Effector memory CD8-positive, alpha-beta T cell (primary cell): ENCODE measurements at places on chromosomes 2 and 18.

GRCh38 chr2:109648041-109648527, 33.9 kb downstream of the SOWAHC start:
- no peak for DNase-seq

GRCh38 chr2:35871672-35872071, 483.9 kb upstream of the CRIM1 start:
- no peak for DNase-seq

GRCh38 chr2:24957221-24957620, 14.5 kb downstream of the DNAJC27 start:
- no peak for DNase-seq

GRCh38 chr2:2825062-2825461, 494.0 kb upstream of the MYT1L start:
- no peak for DNase-seq

DNA sequence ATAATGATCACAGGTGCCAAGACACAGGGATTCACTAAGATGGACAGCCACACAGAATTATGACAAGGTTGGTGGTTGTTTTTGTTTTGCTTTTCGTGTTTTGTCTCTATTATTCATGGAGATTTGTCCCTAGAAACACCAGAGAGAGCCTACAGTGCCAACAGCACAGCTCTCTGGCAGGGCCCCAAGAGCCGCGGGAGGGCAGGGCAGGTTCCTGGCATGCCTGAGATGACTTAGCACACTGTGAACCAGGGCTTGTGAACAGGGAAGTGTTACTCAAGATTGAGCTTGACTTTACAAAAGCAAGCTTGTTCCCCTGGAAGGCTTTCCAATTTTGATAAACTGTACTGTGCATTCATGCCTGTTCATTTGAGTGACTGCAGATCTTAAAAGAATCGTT, 437.4 kb upstream of the SALL3 start:
- no peak for DNase-seq
